ENCODE measurements at places on chromosomes 2 and 18.
A peak's percentile ranks its signal among the peaks of the same experiment; 100 is the strongest.

GRCh38 chr2:65357959-65358294 is 74.5 kb downstream of the SPRED2 start:
- no peak for DNase-seq

DNA sequence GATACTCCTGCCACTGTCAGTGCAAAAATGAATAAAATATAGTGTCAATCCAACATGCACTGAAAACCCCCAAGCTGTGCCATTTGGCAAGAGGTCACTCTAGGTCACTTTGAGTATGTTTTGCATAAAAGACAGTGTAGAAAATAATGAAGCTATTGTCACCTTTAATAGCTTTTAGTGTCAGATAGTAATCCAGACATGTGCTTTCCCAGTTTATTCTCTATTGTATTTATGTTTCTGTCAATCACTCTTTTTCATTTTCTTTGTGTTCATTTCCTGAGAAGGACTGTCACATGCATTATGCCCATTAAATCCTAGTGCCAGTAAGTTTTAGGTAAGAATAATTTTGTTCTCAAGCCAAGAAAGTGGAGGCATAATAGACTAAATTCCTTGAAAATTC is 1073.9 kb upstream of the CDH2 start:
- no peak for DNase-seq

- no peak for DNase-seq
Measured at GRCh38 chr2:73069855-73070642, 1.5 kb downstream of the SFXN5 start.

DNA sequence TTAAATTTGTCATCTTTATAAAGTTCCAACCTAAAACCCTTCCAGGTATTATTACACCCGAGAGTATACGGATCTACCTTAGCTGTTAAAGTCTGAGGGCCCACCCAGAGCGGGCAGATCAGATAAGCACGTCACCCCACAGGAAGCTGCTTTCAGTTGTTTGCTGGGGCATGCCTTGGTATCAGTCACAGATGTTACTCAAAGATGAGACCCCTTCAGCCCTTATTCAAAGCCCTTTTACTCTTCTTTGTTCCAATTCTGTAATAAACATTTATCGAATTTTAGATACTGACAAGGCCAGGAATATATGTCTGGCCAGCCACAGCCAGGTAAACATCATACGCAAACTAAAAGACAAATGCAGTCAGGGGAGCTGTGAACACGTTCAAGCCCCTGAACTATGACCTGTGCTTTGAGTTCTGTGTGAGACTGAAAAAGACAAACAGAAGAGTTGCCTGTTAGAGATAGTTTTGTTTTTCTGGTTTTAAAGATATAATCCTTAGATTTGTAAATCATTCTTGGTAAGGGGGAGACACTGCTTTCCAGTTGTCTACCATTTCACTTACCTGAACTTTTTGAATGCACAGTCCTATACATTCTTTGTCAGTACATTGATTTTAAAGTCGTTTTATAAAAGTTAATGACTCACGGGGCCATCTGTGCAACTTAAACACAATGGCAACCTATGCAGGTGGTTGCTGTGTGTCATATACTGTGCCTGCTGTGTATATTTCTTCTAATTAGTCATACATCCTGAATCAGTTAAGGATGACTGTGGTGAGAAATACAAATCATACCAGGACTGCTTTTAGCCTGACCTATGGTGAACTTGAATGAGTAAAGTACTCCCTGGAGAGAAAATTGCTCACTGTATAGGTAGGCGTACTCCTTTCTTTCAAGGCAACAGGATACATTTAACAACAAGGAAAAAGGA is 100.5 kb upstream of the ITPRID2 start:
- no peak for DNase-seq

DNA sequence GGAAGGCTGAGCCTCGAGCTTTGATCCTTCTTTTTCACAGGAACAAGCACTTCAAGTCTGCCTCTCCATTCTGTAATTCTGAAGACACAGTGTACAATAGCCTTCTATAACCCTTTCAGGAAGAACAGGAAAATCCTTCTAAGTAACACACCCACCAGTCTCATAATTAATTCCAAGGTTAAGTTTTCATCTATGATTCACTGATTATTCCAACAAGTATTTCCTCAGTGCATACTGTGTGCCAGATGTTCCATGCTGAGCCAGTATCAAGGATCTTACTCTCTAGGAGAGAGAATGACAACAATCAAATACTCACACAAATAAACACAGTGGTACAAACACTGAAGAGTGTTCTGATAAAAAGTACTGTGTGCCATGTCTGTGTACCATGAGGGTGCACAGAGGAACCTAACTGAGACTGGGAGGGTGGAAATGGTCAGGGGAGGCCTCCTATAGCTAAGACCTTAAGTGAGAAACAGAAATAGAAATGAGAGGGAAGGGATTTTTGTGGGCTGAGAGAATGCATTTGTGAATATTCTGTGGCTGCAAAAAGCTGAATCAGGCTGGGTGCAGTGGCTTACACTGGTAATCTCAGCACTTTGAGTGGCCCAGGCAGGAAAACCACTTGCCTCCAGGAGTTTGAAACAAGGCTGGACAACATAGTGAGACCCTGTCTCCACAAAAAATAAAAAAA is 7.3 kb upstream of the MTLN start:
- DNase-seq, result no peak

- peak; percentile 48 for DNase-seq
Measured at GRCh38 chr2:183081911-183082310, 3.4 kb downstream of the DUSP19 start.

DNA sequence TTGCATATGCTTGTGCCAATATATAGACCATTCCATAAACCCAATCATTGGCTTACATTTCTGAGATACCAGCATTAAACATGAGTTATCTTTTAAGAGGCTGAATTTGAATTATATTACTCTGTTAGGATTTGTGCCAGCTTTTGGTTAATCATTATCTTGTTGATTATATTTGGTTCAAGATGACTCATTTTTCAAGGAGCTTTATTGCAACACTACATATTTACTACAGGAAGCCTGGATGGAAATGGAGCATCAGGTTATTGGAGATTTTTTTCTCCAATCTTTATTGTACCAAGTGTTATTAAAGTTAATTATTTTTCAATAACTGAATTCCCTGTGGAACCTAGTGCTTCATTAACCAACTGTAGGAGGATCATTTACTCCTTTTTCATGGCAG is 26.4 kb downstream of the EML4 start:
- DNase-seq, result no peak

All from head of caudate nucleus (tissue), 42 donors.